ENCODE measurements at places on chromosomes 3 and 15.

DNA sequence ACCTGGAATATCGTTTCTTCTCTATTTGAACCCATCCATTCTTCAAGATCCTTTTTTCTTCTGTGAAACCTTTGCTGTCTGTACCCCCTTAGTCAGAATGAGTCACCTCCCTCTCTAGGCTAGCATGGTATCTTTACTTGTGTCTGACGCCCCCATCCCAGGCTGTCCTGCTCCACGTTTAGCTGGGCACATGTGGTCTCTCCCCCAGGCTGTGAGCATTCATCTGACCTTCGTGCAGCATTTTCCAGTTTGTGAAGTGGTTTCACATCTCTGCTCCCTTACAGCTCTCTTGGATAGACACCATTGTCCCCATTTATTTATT is 14.3 kb upstream of the TLE3 start:
- DNase-seq: no peak

DNA sequence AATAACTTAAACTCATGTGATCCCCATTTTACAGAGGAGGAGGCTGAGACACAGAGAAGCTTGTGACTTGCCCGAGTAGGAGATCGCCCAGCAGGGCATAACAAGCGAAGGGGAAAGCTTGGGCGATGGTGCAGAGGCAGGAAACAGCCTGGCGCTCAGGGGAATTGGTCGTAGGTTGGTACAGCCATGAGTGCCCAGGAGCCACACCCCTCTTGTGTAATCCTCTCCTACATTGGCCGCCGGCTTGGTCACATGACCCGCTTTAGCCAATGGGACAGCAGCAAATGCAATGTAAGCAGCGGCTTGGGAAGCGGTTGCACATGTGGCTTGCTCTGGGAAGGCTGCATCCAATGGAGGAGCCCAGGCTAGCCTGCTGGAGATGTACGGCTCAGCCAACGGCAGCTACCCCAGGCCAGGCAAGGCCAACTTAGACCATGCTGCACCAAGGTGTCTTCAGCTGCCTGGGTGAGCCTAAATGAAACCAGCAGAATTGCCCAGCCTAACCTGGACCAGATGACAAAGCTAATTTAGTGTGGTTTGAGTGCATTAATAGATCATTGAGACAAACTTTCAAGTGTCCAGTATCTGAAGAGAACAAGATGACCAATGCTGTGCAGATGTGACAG is 50.3 kb upstream of the SLC6A6 start:
- no peak for DNase-seq

DNA sequence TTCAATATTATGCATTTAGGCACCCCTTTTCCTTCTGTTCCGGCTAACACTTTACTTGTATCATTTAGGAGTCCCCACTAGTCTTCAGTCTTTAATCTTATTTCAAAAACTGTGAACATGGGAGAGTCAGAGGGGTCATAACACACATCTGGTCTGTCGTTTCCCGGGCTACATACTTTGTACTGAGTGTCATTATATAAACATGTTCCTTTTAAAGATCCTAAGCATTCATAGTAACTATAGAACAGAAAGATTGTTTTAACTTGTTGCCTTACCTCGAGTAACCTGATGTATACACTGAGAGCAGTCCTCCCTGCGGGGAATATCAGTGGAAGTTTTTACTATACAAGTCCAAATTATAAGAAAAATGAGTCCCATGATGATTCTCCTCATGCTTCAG is 78.2 kb upstream of the VEPH1 start:
- DNase-seq: no peak

DNA sequence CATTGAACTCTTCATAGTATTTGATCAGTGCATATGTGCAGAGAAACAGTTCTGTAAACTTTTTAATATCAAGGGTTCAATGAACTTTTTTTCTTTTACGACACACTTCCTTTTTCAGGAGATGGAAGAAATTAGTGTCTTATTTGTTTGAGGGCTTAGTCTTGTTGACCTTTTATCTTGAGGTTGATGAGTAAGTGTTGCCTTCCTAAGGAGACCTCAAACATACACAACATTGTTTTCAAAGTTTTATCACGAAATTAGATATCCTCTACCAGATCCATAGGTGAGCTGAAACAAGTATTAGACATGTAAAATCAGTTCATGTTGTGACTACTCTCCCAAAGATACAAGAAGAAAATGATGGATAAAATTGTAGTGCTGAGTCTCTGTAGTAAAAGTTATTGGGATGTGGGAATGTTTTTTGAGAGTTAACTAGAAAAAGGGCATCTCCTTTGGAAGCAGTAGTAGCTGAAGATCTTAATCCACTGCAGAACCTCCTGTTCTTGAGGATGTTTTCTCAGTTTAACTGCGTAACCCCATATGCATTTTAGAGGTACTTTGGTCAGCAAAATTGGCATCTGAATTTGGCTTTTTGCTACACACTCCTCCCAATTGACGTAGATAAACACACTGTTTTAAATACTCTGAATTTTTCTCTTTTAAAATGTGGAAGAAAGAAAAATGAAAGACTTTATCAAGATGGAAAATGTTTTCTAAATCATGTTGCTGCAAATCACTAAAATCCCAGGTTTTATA is 116.8 kb downstream of the GALK2 start:
- DNase-seq: no peak

DNA sequence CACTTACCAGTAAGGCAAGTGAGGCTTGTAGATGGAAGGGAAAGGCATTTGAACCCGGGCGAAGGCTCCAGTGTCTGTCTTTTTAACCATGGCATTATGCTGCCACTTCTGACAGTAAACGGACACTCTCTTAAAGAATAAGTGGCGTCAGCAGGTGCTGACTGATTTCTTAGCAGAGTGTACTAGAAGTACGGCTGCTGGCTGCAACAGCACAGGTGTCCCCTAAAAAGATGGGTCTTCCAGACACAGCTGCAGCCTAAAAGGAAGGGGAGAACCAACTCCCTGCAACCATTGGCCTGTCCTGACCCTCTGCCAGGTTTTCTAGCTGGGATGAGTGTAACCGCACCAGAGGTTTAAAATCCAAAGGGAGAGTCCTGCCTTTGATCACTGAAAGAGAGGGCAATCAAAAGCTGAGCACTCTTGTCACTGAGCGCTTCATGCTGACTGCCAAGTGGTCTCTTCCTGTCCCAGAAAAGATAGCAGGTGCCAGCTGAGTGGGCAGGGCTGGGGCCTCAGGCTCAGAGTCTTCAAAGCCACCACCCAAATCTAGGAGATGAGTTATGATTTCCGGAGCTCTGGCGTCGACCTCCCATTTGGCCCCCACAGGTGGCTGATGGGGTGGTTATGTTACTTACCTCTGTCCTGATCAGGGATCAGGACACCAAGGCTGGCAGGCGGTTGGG is 255.8 kb downstream of the SLCO3A1 start:
- no peak for DNase-seq

Data from heart left ventricle (tissue), 16 donors.